ENCODE measurements at places on chromosomes 2 and 18.

DNA sequence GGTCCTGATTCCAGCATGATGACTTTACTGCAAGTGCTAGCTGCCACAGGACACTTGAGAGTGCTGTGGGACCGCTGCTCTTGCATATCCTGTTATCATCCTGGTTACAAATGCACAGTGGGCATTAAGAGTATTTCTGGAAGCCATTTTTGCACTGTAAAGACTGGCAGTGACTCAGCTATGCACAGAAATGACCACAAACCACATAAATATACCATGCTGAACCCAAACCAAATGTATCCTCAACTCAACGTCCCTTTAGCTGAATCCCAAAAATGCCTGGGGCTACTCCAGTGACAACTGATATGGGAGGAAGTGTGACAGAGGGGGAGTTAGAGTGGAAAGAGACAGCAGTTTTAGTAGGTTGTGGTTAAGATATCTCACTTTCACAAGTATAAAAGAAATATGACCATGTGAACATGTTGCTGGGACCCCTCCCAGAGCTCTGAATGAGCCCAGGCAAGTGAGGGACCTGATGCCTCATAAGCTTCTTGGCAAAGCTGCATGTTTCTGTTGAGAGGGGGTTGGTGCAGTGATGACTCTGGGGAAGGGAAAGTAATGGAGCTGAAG is 37.3 kb downstream of the RHBDD1 start:
- no peak for DNase-seq

DNA sequence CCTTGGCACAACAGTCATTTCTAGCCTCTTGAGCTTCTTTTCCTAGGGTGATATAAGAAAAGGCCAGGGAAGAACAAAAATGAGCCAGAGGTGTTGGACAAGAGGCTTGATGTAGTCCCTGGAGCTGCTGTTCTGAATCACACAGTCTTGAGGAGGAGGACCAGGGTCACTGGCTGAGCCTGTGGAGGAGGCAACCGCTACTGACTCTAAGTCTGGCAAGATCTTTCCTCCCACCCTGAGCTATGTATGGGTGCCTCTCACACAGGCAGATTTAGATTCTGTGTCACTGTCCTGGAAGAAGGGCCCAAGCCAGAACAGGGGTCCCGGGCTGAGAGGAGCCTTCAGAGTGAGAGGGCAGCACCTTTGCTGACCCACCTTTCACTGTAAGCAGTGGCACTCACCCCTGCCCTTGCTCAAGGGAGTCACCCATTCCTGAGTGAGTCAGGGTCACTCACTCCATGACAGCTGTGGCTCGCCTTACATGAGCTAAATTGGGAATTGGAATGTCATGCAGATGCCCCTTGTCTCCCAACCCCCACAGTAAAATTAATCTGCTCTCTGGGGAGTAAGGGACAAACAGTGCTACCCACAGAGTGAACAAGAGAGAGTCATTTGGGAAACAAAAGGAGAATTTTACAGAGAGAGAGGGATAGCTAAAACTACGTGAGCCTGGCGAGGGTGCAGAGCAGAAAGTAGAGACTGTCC is at the start of gene TRIM54:
Gene TRIM54 (plus strand): TSS at position 575 of the 705 bp plus-strand sequence. CDS start 303 bp downstream, outside the sequence.
- DNase-seq: no peak

DNA sequence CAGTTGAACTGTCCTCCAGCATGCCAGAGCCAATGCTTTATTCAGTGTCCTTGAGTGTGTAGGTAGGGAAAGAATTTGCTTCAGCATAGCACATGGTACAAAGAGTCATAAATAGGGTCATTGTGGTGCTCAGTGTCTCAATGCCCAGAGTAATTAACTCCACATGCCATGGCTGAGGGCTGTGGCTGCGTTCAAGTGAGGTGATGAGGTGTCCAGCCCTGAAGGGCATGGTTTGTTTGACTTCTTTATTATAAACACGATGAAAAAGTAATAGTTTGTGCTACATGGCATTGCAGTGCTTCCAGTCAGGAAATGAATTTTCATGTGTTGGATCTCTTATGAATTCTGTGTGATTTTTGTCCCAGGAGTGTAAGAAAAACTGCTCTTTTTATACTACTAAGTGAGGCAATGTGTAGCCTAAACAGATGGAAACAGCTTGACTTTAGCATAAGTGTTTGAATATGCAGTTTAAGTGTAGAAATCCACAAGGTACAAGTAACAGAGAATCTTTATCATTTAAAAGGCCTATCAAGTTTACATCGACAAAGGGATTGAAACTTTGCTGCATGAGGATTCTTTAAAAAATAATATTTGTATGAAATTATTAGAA is 507.9 kb upstream of the CDH2 start:
- no peak for DNase-seq

DNA sequence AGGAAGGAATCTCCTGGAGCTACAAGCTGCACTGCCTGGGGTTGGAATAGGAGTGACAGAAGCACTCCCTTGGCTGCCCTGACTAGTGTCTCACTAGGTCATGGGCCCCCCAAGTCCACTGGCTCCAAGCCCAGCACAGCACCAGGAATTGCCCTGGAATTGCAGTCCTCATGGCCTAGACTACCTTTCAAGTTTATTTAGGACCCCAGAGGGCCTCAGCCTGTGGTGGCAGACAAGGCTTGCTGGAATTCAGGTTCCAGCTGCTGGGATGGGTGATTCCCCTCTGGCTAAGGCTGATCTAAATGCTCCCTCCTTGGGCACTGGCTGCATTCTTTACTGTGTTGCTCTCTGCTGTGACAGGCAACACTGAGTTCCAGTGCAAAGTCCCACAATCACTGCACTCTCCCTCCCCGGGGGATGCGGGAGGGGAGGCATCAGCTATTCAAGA is 14.0 kb downstream of the STRADB start:
- DNase-seq: no peak

DNA sequence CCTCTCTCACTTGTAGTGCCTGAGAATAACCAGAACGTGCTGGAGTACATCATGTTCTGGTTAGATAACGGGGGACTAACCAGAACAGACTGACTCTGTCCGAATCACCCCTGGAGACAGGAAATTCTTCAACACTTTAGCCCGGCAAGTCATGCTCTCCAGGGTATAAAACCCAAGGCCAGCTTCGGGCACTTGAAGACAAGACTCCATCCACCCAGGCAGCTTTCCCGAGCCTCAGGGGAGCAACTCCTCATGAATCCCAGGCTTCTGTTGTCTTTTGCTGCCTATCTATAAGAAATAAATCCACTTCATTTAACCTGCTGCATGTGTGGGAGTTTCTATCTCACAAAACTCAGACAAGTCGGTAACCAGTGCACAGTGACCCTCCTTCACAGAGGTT is 99.6 kb downstream of the KCNF1 start:
- no peak for DNase-seq

DNA sequence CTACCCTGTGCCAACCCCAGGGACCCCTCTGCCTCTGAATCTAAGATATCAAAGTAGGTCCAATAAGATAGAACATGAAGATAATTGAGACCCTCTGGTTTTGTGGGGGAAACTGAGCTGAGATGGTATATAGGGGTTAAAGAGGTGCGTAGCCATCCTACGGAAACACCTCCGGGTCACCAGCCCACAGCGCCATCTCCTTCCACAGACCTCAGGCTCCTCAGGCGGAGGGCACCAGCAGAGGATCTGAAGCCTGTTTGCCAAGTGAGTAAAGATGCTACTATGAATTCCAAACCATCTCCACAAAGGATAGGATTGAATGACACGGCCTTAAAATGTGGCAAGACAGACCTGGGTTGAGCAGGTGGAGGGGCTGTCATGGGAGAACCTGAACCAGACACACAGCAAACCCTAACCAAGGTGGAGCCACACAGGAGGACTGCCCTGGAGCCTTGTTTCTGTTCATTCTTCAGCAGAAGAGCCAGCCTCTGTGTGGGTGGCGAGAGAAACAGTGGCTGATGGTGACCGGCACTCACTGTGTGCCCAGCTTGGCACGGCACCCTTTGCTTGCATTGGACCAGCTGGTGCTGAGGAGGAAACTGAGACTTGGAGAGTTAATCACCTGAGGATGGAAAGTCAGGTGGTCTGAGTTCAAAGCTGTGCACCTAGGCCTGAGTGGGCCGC is 10.2 kb downstream of the GBX2 start:
- DNase-seq: no peak

- no peak for DNase-seq
Observed at GRCh38 chr2:188573453-188573852, 281.8 kb downstream of the GULP1 start.

Measured in NCI-H1694 treated with DMSO at 0.1 percent for 48 hours (cell line).